ENCODE measurements at places on chromosomes 12 and 14.
A peak's percentile ranks its signal among the peaks of the same experiment; 100 is the strongest.

- DNase-seq, result no peak
Measured at GRCh38 chr12:32821293-32821692, 65.6 kb upstream of the YARS2 start.

DNA sequence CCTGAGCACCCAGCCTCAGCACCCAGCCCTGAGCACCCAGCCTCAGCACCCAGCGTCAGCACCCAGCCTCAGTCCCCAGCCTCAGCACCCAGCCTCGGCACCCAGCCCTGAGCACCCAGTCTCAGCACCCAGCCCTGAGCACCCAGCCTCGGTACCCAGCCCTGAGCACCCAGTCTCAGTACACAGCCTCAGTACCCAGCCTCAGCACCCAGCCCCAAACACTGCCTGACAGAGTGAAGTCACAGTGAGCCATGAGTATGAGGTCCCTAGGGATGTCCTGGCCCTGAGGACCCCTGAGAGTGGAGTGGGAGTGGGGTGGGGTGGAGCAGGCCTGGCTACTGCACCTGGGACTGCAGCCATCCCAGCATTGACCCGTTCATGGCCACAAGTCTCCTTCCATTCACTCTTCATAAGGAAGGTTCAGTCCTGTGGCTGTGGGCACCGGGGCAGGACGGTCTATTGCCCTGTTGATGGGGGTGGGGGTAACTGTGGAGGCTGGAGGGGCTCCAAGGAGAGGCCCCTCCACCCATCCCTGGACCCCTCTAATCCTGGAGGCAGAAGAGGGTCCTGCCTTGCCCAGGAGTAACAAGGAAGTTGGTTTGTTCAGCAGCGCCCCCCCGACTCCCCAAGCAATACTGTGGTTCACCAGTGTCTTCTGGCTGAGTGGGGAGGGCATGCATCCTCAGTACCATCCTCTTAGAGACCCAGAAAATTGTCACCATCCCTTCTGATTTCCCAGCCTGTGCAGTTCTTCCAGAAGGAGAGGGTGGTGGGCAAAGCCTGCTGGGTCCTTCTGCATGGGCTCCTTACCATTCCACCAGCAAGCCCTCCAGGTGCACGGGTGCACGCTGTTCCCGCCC lies 140.5 kb downstream of the ADGRD1 start:
- DNase-seq, result no peak

DNA sequence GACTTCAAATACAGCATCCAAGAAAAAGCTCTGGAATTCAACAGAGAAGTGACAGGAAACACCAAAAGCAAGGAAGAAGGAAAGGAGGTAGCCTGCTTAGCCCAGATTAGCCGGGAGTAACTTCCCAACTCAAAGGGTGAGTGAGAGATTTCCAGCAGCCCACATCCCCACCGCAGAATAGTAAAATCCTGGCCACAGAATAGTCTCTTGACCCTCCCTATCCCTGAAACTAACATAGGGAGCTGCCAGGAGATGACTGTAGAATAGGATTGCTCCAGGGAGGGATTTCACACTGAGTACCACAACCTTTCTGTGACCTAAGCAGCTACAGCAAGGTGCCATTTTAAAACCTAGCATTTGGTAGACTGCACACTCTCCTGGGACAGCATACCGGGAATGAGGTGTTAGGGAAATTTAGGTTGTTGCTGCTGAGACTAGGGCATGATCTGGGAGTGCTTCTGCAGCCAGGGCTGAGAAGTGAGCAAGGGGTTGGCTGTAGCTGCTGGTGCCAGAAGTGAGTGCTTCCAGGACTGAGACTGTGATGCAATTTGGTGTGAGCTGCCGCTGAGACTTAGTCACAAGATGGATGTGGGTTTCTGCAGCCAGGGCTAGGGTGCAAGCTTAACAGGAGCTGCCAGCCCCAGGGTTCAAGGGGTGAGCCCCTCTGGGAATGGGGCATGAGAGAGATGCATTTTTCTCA lies 66.0 kb downstream of the TMTC3 start:
- DNase-seq, result no peak

DNA sequence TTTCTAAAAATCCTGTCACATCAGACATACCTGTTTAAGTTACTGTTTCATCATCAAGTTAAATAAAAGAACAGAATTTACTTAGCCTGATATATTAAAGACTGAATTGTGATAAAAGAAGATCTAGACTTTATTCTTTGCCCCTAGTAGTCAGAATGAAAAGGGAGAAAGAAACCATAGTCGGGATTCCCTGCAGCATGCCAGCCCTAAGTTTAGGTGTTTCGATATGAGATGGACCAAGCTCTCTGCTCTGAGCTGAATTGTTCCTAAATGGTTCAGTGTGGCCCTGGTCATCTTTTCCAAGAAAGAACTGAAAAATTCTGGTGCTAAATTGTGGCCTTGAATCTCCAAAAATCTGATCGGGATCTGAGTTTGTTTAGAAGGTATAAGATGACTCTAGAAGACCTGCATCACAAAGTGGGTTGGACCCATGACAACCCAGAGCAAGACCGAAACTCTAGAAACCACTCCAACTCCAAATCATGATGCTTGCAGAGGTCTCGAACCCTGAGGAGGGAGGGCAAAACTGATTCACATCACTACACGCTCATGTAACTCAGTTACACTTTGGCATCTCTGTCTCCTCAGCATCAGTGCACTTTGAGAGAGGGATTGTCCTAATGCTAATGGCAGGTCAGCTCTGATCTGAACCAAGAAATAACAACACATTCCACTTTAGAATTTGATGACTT lies 15.7 kb downstream of the PTGER2 start:
- DNase-seq, result no peak

GRCh38 chr14:60250257-60251035 lies 1.4 kb downstream of the PPM1A start:
- DNase-seq, result no peak

- DNase-seq, result peak; percentile 4
Measured at GRCh38 chr14:41607304-41607775, 664 bp downstream of the LRFN5 start.

GRCh38 chr14:65958664-65959562 lies 527.3 kb upstream of the CCDC196 start:
- peak; percentile 60 for DNase-seq

- no peak for DNase-seq
Measured at GRCh38 chr14:99740411-99740810, 52.8 kb upstream of the EML1 start.

DNA sequence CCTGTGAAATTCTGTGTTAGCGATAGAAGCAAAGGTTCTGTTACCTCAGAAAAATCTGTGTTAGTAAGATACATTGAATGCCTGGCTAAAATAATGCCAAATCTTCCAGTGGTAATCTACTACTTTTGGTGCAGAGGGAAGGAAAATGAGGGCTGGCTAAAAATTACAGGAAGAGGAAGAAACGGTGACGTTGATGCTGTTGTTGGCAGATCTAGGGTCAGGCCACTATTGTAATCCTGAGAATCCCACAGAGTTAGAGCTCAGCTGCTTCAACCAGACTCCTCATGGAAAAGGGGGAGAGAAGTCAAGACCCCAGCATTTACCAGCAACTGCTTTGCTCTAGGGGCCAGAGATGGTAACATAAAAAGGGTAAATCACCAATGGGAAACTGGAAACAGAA lies 145.1 kb downstream of the PPM1H start:
- DNase-seq, result no peak

- no peak for DNase-seq
Measured at GRCh38 chr12:26806556-26806955, 26.4 kb downstream of the ITPR2 start.

DNA sequence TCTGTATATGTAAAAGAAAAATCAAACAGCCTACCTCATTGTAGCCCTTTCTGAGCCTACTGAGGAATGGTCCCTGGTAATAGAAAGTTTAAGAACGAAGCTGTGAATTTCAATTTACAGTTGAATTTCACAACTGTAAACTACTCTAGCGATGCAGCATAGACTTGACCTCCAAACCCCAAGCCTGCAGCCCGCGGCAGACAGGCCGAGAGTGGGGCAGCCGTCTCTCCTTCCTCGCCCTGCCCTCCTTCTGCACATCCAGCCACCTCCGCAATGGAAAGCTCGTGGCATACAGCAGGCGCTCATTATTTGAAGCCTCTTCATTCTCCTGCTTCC lies 15.3 kb downstream of the RNASE2 start:
- no peak for DNase-seq

GRCh38 chr14:93045211-93045674 lies 70.5 kb downstream of the ITPK1 start:
- no peak for DNase-seq

DNA sequence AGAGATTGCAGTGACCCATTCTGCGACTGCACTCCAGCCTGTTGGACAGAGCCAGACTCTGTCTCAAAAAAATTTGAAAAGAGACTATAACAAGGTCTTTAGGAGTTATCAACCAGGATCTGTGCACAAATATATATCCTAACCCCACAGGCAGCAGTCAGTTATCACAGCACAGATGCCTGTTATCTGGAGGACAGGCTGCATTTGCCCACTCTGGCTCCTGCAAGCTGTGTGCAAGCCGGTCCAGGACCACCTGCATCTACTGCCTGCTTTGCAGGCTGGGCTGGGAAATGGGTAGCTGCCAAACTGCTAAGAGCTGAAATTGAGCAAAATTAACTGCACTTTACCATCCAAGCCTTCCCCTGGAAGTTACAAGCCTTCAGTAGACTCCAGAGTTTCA lies 21.4 kb upstream of the RCOR1 start:
- DNase-seq, result no peak

DNA sequence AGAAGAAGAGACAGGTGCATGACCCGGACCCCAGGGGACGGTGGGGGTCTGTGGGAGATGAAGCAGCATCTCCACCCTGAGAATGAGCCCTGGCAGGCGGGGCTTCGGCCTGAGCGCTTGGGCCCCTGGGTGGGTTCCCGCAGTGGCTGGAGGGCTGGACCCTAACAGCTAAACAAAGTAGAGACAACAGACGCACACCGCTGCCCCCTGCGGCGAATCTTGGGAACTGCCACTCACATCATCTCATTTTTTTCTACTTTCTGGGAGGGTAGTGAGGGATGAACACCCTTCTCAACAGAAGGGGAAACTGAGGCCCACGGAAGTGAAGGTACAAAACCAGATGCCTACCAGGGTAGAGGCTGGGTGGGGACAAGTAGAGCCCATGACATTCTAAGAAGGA lies 104.7 kb downstream of the RFLNA start:
- peak; percentile 55 for DNase-seq

DNA sequence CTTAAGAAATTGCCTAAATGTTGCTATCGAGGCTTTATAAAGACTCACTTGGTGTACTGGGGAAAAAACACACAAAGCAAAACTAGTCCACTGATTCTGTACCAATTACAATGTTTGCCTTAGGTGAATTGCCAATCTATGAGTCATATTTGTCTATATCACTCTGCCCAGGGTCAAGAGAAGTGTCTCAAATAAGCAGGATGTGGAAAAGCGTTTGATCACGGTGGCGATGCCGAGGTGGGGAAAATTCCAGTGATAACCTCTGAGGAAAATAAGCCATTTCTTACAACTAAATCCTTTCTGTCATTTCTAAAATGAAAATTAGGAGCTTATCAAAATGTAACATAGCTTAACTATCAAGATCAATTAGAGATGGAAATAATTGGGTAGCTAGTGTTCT lies 148.6 kb upstream of the DIO3 start:
- DNase-seq, result no peak

DNA sequence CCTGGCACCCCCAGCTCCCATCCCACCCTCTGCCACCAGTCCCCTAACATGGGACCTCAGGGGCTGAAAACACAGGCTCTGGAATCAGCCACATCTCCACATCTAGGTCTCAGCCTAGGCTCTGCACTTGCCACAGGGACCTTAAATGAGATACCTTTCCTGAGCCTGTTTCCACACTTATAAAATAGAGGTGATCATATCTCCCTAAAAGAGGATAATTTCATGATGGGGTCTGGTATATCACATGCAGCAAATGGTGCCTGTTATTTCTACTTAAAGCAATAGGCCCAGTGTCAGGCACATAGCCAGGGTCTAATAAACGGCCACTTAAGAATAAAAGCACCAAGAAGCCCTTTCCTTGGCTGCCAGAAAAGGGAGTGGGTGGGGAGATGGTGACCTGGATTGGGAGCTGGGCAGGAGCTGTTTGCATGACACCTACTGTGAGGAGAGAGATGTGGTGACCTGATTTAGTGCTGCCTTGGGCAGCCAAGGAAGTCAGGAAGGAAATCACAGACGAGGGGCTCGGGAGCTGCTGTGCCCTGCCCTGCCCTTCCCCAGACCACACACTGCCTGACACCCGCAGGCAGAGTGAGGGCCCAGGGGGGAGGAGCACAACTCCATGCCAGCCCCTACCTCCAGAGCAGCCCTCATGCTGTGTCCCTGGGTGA lies 71.2 kb downstream of the IRF2BPL start:
- no peak for DNase-seq

DNA sequence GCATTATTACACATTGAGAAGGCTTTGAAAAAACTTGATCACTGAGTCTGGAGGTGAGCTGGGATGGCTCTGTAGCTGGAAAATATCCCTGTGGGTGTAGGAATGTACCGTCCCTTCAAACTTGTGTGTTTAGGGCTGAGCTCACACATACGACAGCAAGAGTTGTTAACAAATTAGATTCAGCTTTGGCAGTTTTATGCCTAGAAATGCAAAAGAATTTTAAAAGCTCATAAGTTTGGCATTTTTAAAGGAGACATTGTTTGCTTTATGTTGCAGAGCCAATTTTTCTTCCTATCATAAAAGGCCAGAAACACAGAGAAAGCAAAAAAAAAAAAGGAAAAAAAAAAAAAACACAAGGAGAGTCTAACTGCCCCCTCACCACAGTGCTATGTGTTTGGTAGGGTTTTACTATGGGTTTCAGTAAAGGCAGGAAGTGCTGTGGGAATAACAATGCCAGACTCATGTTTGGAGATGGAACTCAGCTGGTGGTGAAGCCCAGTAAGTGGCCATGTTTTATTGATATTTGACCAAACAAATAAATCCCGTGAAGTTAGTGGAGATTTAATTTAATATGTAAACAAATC lies 78.4 kb downstream of the DAD1 start:
- no peak for DNase-seq

- DNase-seq, result no peak
Measured at GRCh38 chr14:49997991-49998390, 105.1 kb downstream of the ARF6 start.

GRCh38 chr12:111841750-111842555 lies at the start of gene MAPKAPK5:
MAPKAPK5 (plus strand) TSS chr12:111842228; CDS start chr12:111842734, 506 bp downstream.
- peak; percentile 99 for DNase-seq

DNA sequence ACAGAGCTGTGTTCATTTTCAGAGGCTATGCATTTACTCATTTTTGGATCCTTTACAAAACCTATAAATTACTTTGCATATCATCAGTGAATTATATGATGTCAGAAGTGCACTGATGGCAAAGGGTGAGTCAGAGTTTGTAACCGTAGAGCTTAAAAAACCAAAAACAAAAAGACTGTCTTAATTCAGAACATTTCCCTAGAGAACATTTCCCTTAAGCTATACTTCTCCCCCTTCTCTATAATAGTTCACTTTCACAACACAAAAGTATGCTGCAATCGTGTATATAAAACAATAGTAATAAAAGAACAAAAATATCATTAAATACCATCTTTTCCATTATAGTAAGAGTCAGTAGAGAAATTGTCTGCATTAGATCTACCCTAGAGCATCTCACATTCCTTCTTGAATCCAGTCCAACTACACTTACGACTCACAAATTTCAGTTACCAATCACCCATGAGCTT lies 934.9 kb downstream of the LRFN5 start:
- DNase-seq, result no peak

Data from B cell (primary cell).